ENCODE measurements at places on chromosomes 5 and 9. TPM values are rescaled to one million over a fixed set of nuclear protein-coding genes. Genes with fewer than 3 reads are reported as not detected.

DNA sequence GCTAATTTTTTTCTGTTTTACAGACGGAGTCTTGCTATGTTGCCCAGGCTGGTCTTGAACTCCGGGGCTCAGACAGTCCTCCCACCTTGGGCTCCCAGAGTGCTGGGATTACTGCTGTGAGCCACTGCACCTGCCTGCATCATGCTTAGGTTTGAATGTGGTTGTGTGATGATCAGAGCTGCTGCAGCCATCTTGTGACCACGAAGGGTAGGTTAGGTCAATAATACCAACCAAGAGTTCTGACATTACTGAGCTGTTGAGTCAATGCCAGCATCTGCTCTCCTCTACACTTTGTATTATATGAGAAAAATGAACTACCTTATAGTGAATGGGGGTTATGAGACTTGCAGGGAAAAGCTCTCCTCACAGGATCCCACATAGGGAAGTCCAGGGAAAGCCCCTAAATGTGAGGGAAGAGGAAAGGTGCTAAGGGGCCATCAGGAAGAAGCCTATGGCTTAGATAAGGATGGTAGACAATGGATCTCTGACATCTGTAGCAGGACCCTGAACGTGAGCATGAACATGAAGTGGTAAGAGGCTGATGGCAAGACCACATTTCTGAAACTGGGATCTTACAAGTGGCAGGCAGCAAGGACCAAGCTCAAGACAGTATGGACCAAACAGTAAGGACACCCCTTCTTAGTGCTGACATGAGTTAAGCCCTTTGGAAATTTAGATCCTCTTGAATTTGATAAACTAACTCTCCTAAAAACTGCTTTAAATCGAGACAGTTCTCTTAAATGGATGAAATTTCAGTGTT is 75.7 kb upstream of the ZNF169 start:
- H3K27me3 ChIP-seq, result no peaks in the 10 kb centered on the region
- no peaks in the 10 kb centered on the region for H3K36me3 ChIP-seq
- H3K4me3 ChIP-seq, result no peak overlapping the region
- H3K4me1 ChIP-seq, result no peaks in the 10 kb centered on the region
- DNase-seq, result no peak

DNA sequence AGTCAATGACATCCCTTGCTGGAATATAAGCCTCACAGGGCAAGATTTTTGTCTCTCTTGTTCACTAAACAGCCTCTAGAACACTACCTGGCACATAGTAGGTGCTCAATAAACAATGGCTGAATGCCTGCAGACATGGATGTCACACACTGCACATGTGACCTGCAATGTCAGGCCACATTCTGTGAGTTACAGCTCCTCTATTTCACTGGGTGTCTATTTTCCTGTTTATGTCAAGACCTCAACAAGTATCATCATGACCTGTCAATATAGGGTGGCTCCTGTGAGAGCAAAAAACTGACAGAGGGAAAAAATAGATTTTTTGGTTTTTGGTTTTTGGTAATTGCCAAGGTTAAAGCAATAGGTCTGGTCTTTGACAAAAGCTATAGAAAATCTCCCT is 144.6 kb upstream of the KLF9 start:
- no peak overlapping the region for H3K4me3 ChIP-seq
- no peak for DNase-seq
- no peak overlapping the region for H3K27ac ChIP-seq
- no peaks in the 10 kb centered on the region for H3K27me3 ChIP-seq
- no peaks in the 10 kb centered on the region for H3K36me3 ChIP-seq

DNA sequence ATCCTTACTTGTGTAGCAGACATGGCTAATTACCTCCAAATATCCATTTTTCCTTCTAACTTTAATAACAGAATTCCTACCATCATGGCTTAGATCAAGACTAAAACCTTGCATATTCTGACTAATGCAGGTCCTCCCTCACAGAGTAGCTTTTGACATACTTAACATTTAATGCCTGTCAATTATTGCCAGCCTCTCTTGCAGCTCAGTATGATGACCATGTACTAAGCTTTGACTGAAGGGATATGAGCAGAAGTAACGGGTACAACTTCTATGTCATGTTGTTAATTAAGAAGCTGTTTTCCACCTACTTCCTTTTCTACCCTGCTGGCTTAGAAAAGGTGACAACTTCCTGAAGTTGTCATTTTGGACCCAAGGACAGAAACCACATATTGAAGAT is 533.4 kb downstream of the PSAT1 start:
- H3K27ac ChIP-seq, result no peak overlapping the region
- DNase-seq, result no peak
- H3K4me3 ChIP-seq, result no peak overlapping the region
- H3K4me1 ChIP-seq, result no peaks in the 10 kb centered on the region

- H3K27me3 ChIP-seq, result no peaks in the 10 kb centered on the region
- H3K36me3 ChIP-seq, result no peaks in the 10 kb centered on the region
- no peak for DNase-seq
Observed at GRCh38 chr5:142609142-142609541, 76.7 kb downstream of the FGF1 start.

DNA sequence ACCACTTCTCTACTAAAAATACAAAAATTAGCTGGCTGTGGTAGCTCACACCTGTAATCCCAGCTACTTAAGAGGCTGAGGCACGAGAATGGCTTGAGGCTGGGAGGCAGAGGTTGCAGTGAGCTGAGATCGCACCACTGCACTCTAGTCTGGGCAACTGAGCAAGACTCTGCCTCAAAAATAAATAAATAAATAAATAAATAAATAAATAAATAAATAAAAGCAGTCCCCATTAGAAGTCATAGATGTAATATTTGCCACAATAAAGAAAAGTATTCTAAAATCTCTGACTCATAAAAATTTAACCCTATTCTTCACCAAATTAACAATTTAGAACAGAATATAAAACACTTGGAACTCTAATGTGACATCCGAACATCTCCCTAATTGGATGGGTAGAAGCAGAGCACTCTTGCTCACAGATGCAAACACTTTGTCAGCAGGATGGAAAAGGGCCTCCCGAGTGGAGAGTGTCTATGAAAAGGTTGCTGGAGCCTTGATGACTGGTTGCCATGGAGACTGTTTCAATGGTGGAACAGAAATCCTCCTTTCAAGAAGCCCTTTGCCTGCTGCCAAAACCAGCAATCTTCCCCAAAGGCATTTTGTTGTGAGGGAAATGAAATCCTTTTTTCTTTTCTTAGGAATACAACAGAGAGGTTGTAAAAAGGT is 38.9 kb upstream of the TRAF1 start:
- no peaks in the 10 kb centered on the region for H3K36me3 ChIP-seq
- no peak for DNase-seq
- H3K27me3 ChIP-seq, result no peaks in the 10 kb centered on the region
- H3K4me1 ChIP-seq, result no peaks in the 10 kb centered on the region

DNA sequence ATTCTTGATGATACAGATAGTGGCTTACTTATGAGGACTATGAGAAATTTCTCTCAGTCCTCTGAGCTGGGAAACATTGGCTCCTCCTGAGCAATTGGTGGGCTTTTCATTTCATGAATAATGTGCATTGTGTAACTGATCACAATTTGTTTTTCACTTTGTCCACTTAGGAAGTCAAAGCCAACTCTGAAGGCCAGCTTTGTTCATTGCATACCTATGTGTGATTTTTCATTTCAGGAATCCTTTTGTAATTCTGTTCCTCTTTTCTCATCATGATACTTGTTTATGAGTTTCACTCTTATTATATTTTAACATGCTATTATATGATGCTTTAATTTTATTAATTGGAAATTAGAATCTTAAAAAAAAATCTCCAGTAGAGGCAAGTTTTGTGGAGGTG is 483.0 kb downstream of the EBF1 start:
- DNase-seq, result no peak
- H3K36me3 ChIP-seq, result no peaks in the 10 kb centered on the region
- no peaks in the 10 kb centered on the region for H3K4me1 ChIP-seq
- H3K27me3 ChIP-seq, result no peaks in the 10 kb centered on the region

DNA sequence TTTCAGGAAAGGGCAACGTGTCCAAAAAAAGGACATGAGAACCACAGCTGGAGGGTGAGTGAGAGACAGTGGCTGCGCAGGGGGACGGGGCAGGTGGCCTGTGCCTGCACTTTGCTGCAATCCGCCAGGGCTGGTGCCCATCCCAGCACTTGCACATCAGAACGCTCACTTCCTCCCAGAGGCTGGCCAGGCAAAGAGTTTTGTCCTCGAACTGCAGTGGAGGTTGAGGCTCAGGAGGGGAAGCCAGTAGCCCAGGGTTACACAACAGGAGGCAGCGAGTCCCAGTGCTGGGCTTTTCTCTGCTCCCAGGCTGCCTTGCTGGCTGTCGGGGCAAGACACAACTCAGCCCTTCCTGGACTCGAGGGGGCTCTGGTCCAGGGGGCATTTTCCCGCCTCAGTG is 33.1 kb downstream of the CRB2 start:
- no peak overlapping the region for H3K4me3 ChIP-seq
- no peaks in the 10 kb centered on the region for H3K27me3 ChIP-seq
- H3K27ac ChIP-seq, result no peak overlapping the region
- no peaks in the 10 kb centered on the region for H3K36me3 ChIP-seq
- no peak for DNase-seq

GRCh38 chr5:160398806-160399205 is 1.0 kb downstream of the FAM200C start:
- DNase-seq, result no peak
- no peak overlapping the region for H3K27ac ChIP-seq
- H3K36me3 ChIP-seq, result no peaks in the 10 kb centered on the region

DNA sequence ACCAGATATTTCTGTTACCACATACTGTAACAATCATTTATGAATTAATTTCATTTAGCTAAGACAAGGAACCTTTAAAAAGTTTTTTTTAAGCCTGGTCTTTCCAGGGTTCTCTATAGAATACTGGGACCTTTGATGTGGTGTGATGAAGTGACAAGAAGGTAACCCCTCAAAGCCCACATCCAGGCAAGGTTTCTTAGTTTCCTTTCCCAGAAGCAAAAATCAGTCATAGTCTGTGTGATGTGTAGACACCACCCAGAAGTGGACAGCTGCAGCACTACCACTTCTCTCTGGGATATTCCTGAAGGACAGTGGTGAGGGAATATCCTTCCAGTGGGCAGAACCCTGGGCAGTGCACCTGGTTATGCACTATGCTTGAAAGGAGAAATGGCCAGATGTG is 115.6 kb downstream of the TTC39B start:
- H3K36me3 ChIP-seq, result peaks cover 19% of the 10 kb centered on the region
- H3K27me3 ChIP-seq, result no peaks in the 10 kb centered on the region
- DNase-seq, result no peak
- peaks cover 5% of the 10 kb centered on the region for H3K4me1 ChIP-seq

DNA sequence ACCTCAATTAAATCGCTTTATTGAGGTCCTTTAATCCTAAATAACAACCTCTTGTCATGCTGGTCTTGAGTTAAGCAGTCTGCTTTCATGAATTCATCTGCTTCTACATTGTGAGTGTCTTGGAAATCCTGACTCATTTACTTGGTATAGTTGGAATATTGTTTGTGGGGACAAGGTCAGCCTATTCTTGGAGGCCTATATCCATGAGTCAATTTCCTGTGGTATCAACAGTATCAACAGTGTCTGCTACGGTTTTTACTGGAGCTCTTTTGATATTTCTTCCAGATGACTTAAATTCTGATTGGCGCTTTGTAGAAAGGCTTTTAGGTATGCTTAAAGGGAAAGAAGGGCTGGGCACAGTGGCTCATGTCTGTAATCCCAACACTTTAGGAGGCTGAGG is 71.2 kb upstream of the PARP8 start:
- no peak overlapping the region for H3K27ac ChIP-seq
- no peaks in the 10 kb centered on the region for H3K36me3 ChIP-seq
- H3K4me3 ChIP-seq, result no peak overlapping the region
- no peak for DNase-seq
- no peaks in the 10 kb centered on the region for H3K27me3 ChIP-seq

- H3K27ac ChIP-seq, result no peak overlapping the region
- DNase-seq, result no peak
- no peaks in the 10 kb centered on the region for H3K27me3 ChIP-seq
- H3K36me3 ChIP-seq, result peaks cover 15% of the 10 kb centered on the region
- H3K4me3 ChIP-seq, result no peak overlapping the region
Observed at GRCh38 chr5:127555826-127556225, 38.4 kb downstream of the PRRC1 start.

DNA sequence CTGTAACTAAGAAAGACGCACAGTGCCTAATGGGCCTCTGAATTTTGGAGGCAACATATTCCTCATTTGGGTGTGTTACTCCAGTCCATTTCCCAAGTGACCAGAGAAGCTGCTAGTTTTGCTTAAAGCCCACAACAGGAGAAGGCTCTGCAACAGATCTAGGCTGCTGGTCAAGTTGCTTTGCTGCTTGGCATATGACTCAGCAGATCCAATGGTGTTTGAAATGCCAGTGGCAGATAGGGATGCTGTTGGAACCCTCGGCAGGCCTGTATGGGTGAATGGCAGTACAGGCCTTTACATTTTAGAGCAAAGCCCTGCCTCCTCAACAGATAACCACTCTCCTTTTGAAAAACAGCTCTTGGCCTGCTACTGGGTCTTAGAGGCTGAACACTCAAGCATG is 36.2 kb upstream of the ROR2 start:
- H3K36me3 ChIP-seq, result no peaks in the 10 kb centered on the region
- H3K4me3 ChIP-seq, result no peak overlapping the region
- no peak for DNase-seq
- H3K27me3 ChIP-seq, result no peaks in the 10 kb centered on the region
- H3K27ac ChIP-seq, result no peak overlapping the region
- H3K4me1 ChIP-seq, result no peaks in the 10 kb centered on the region

WDR41 gene
- 6.0 TPM for total RNA-seq

NTRK2 gene
- not detected for total RNA-seq

CCL21 gene
- not detected for total RNA-seq

C9orf50 gene
- total RNA-seq, result not detected

PCDHB5 gene
- total RNA-seq, result 0.35 TPM

SHOC1 gene
- total RNA-seq, result not detected
